Esophagus squamous epithelium (tissue), 5 donors: ENCODE measurements at places on chromosomes 7 and 10.

GRCh38 chr7:28045592-28045991, 135.0 kb downstream of the JAZF1 start:
- no peak for DNase-seq

- no peak for DNase-seq
Observed at GRCh38 chr10:34280599-34281374, 534.3 kb downstream of the PARD3 start.

- DNase-seq, result no peak
Observed at GRCh38 chr7:151232917-151233701, 826 bp downstream of the CHPF2 start.

- DNase-seq, result no peak
Observed at GRCh38 chr7:63070696-63071095, 928.0 kb upstream of the ZNF722 start.
